ENCODE measurements at places on chromosomes 1 and 21.

DNA sequence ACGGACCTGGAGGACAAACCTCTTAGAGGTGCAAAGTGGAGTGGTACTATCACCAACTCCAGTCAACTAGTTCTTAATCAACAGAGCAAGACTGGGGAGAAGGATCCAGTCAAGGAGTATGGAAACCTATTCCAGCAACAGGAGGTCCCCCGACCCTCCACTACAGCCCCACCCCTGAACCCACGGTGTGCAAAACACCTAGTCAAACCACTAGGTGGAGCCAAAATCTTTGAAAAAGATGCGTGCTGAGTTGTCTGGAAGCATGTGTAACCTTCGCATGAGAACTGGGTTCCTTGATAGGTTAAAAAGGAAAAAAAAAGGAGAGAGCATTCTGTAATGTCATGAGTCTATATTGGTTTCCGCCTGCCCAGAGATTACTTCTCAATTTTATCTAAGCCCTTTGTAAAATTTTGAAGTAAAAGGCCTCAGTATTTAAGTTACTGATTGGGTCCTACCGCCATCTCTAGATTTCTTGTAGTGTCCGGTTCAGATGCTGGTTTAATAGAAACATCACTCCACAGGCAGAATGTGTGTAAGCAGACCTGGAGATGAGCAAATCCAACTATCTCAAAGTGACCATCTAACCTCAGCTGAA, 81.9 kb upstream of the HAO2 start:
- DNase-seq: no peak

DNA sequence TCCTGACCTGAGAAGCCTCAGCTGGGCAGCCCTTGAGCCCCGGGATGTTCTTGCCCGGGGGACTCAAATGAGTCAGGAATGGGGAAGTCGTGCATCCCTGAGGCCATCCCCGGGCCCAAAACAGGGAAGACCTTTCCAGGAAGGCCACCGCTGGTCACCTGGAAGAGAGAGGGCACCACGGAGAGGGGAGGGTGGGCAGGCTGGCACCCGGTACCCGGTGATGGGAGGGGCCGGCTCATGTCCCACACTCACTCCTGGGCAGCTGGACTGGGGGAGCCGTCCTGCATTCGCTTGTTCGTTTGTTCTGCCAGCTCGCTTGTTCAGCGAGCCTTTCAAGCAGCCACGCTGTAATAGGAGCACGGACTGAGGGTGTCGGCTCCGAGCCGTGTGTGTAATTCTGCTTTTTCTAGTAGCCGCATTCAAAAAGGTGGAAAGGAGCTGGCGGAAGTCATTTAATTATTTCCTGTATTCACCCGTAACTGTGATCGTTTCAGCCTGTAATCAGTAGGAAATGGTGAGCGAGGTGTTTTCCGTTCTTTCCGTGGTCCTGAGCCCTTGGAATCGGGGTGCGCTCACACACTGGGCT, 48.4 kb upstream of the CCDC27 start:
- no peak for DNase-seq

GRCh38 chr1:234559152-234559901, 50.7 kb downstream of the IRF2BP2 start:
- no peak for DNase-seq

- no peak for DNase-seq
These were observed 666.9 kb downstream of the PLPP3 start for GRCh38 chr1:55912438-55912837.

DNA sequence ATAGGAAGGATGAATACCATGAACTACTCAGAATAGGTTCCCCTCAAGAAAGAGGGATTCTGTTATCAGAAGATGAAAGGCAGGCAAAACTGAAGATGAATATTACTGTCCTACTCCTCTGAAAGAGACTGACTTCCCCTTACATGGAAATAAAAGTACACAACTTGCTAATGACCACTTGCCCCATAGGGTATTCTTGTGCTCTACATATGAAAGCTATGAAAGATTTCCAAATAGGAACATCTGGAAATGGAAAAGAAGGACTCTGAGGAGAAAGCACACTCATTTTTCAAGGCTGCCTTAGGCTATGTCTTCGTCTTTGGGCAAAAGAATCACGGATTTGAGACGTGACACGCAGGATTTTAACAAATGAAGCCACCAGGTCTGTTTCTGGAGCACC, 170.1 kb upstream of the DAB1 start:
- no peak for DNase-seq

GRCh38 chr1:152024223-152024622, 12.6 kb downstream of the S100A11 start:
- no peak for DNase-seq

All from T-helper 2 cell (primary cell).